ENCODE measurements at places on chromosomes 7 and 10.

- peak; percentile 42 for DNase-seq
These were observed 1.1 kb upstream of the ZNF503 start for GRCh38 chr10:75402486-75403143.

GRCh38 chr7:23284871-23285270 lies 14.3 kb upstream of the MALSU1 start:
- DNase-seq, result no peak

DNA sequence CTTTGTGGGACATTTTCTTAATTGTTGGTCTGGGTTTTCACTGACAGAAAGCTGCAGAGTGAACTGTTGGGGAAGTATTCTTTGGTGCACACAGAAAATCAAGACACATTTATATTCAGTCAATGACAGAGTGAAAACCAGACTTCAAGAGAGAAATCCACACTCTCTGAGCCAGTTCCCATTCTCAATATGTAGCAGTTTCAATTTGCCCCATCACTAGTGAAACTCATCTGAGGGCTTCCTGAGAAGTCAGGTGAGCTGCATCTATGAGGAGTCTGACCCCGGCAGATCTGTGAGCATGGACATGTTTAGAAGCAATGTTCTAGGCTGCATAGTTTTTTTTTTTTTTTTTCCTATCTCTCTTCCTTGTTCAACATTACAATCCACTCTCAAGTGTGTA lies 163.7 kb upstream of the AHR start:
- DNase-seq, result no peak

DNA sequence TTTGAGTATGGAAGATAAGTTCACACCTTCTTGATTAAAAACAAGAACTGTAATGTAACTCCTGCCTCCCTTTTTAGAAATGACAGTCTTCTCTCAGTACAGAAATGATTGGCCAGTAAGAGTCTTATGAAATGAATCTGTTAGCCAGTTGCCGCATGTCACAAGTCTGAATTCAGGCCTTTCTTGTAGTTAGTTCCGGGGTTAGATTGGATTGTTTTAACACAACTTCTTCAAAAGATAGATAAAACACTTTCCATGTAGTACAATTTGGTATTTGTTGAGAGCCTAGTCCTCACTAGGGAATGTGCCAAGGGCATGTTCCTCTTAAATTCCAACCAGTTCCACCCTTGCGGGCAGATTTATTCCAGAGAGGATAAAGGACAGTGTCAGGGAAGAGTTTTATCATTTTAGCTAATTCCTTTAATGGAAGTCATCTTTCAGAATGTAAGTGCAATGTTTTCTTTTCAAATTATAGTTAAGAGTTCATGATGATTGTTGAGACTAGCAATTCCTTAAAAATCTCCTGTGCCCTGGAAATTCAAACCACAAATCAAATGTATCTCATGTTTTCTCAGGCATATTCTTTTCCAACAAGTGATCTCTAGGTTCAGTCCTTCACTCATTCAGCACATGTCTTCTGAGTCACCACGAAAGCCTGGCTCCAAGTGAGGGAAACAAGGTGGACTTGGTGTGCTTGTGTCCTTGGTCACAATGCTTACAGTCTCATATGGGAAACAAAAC lies 4.1 kb downstream of the FHIP2A start:
- no peak for DNase-seq

GRCh38 chr10:102850025-102850518 lies 4.0 kb upstream of the BORCS7 start:
- DNase-seq, result no peak

DNA sequence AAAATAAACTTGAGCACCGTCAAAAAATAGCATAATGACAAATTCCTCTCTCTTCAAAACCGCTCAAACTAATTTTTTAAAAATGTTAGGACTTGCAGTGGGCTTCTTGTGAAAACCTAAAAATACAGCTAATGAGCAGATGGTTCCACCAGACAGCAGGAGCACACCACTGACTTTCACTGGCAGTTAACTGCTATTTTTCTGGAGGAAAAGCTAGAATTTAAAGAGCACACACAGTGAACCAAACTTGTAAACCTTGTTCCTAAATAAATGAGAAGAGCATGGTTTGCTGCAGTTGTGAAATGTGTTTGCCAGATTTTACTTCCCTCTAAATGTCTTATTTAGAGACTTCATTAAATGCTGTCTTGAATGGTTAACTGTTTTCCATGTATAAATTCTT lies 143.9 kb downstream of the RAPGEF5 start:
- no peak for DNase-seq

- DNase-seq, result no peak
These were observed 41.4 kb downstream of the CAMK1D start for GRCh38 chr10:12390733-12391132.

- DNase-seq, result peak; percentile 5
These were observed 59.6 kb upstream of the NUPR2 start for GRCh38 chr7:56175771-56176170.

- DNase-seq, result no peak
These were observed 1193.9 kb downstream of the DNAJB9 start for GRCh38 chr7:109763611-109764010.

- no peak for DNase-seq
These were observed 128.7 kb downstream of the PKD1L1 start for GRCh38 chr7:47819607-47819920.

DNA sequence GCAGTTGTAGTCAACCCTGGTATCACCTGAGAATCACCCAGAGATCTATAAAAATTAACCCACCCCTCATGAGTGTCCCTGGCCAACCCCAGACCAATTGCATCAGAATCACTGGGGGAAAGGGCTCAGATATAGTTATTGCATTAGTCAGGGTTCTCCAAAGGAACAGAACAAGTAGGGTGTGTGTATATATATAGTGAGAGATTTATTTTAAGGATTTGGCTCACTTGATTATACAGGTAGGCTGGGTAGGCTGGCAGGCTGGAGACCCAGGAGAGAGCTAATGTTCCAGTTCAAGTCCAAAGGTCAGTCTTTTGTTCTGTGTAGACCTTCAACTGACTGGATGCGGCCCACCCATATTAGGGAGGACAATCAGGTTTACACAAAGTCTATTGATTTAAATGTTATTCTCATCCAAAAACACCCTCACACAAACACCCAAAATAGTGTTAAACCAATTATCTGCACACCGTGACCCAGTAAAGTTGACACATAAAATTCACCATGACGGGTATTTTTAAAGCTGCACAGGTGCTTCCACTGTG lies 372.9 kb upstream of the NFE2L3 start:
- DNase-seq, result no peak

GRCh38 chr10:26588611-26589010 lies 108.9 kb upstream of the PDSS1 start:
- no peak for DNase-seq
